ENCODE measurements at places on chromosomes 4 and X. TPM values are rescaled to one million over a fixed set of nuclear protein-coding genes. Genes with fewer than 3 reads are reported as not detected.

MTNR1A gene
- not detected for total RNA-seq

BTC gene
- total RNA-seq = 0.12 TPM

- no peaks in the 10 kb centered on the region for H3K4me1 ChIP-seq
- no peak overlapping the region for H3K27ac ChIP-seq
- no peaks in the 10 kb centered on the region for H3K27me3 ChIP-seq
- H3K4me3 ChIP-seq = no peak overlapping the region
- peaks cover 14% of the 10 kb centered on the region for H3K36me3 ChIP-seq
These were observed 8.8 kb upstream of the TBC1D25 start for GRCh38 chrX:48530736-48531135.

- no peak overlapping the region for H3K27ac ChIP-seq
- no peak overlapping the region for H3K4me3 ChIP-seq
- DNase-seq = no peak
These were observed 45.5 kb downstream of the TMEM144 start for GRCh38 chr4:158255727-158256324.

- no peaks in the 10 kb centered on the region for H3K27me3 ChIP-seq
- no peaks in the 10 kb centered on the region for H3K4me1 ChIP-seq
- no peaks in the 10 kb centered on the region for H3K36me3 ChIP-seq
These were observed 123.9 kb upstream of the GC start for GRCh38 chr4:71907782-71908181.

- H3K4me1 ChIP-seq = no peaks in the 10 kb centered on the region
- no peak overlapping the region for H3K4me3 ChIP-seq
- H3K27me3 ChIP-seq = no peaks in the 10 kb centered on the region
- no peaks in the 10 kb centered on the region for H3K36me3 ChIP-seq
- no peak for DNase-seq
- H3K27ac ChIP-seq = no peak overlapping the region
These were observed 514.6 kb upstream of the KLHL4 start for GRCh38 chrX:87003031-87003430.

DNA sequence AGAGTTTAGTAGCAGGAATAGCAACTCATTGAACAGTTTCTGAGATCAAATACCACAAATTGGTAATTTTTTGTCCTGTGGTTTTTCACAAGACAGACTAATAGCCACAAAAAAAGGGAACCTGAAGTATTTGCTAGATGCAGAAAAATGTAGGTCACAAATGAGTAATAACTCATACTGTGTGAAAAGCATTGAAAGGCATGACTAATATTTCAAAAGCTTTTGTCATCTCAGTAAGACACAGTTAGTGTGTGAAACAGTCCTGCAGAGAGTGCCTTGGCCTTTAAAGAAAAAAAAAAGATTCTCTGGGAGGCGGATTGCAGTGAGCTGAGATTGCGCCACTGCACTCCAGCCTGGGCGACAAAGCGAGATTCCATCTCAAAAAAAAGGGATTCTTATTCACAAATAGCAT is 31.4 kb upstream of the SLC25A31 start:
- no peak overlapping the region for H3K4me3 ChIP-seq
- no peak for DNase-seq
- H3K36me3 ChIP-seq = no peaks in the 10 kb centered on the region
- H3K27ac ChIP-seq = no peak overlapping the region
- H3K27me3 ChIP-seq = no peaks in the 10 kb centered on the region
- H3K4me1 ChIP-seq = no peaks in the 10 kb centered on the region

DNA sequence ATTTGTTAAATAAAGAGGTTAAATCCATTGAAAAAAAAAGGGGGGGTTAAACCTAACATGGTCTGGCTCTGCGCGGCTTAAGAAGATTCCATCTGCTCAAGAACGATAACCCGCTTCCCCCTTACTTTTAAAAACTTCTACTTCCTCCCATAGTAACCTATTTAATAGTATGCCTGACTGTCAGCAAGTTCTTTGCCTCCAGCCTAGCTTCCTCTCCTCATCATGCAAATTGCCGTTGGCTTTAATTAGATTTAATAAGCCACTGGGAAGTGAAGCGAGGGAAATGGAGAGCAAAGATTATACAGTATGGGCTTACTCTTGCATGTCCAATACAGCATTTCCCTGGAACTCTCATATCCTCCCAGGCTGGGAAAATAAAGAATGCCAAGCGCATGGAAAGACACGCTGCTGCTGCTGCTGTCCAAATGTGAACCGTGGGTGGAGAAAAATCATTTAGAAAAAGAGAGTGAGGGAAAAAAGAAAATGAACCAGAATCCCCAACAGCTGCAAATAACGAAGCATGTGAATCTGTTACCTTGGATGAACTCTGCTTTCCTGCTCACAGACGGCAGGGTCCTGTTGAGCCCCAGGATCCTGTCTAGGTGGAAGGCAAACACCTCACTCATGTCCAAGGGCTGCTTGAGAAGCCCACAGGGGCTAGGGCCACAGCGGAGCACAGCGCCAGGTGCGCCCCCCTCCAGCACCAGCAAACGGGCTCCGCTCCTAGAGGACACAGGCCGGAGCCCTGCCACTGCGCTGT is 2.7 kb downstream of the GASK1B start:
- no peaks in the 10 kb centered on the region for H3K27me3 ChIP-seq
- no peaks in the 10 kb centered on the region for H3K36me3 ChIP-seq
- H3K4me3 ChIP-seq = peak overlapping the region; percentile 54

- no peaks in the 10 kb centered on the region for H3K36me3 ChIP-seq
- peaks cover 67% of the 10 kb centered on the region for H3K4me1 ChIP-seq
- DNase-seq = no peak
- no peaks in the 10 kb centered on the region for H3K27me3 ChIP-seq
- peak overlapping the region; percentile 70 for H3K27ac ChIP-seq
- no peak overlapping the region for H3K4me3 ChIP-seq
These were observed 47.1 kb downstream of the TSC22D3 start for GRCh38 chrX:107728371-107729099.
